ENCODE measurements at places on chromosomes 1 and 21. TPM values are rescaled to one million over a fixed set of nuclear protein-coding genes. Genes with fewer than 3 reads are reported as not detected.

TENT5C gene
- 5.3 TPM for total RNA-seq

UBASH3A gene
- not detected for total RNA-seq

DNASE2B gene
- not detected for total RNA-seq

DRAXIN gene
- total RNA-seq, result under 0.01 TPM

FAM72C gene
- total RNA-seq, result 0.83 TPM

OLIG2 gene
- total RNA-seq, result not detected

PDPN gene
- total RNA-seq, result not detected

AMPD1 gene
- not detected for total RNA-seq

CHD5 gene
- total RNA-seq, result not detected

LRRC71 gene
- total RNA-seq, result not detected

RHBDL2 gene
- total RNA-seq, result 0.36 TPM

CRP gene
- total RNA-seq, result not detected

CHRM3 gene
- total RNA-seq, result not detected

PROX1 gene
- total RNA-seq, result 0.28 TPM

ADAMTS1 gene
- total RNA-seq, result 116 TPM

RPTN gene
- not detected for total RNA-seq

All from IMR-90 (cell line).